Suppressor macrophage (primary cell): ENCODE measurements at places on chromosomes 6 and 20.

- DNase-seq, result no peak
Observed at GRCh38 chr20:47253872-47254271, 102.6 kb downstream of the ZMYND8 start.

- DNase-seq, result no peak
Observed at GRCh38 chr20:49148601-49149000, 39.5 kb downstream of the STAU1 start.

DNA sequence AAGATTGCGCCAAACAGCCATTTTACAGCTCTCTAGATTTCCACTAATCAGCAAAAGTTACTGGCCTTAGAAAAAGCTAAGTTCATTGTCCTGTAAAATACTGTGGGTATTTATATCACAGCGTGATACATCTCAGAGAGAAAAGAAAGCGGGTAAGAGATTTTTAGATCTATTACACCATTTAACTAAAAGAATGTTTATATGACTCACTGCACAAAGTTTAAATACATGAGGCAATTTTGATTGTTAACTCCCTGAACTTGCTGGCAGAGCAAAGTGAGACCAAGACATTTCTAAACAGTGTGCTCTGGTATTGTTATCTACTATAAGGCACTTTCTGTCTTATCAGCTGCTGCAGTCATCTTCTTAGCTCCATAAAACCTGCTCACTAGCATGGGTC lies 314.3 kb downstream of the EPHA7 start:
- no peak for DNase-seq

GRCh38 chr6:11092668-11093375 lies 812 bp upstream of the SMIM13 start:
- DNase-seq, result no peak

DNA sequence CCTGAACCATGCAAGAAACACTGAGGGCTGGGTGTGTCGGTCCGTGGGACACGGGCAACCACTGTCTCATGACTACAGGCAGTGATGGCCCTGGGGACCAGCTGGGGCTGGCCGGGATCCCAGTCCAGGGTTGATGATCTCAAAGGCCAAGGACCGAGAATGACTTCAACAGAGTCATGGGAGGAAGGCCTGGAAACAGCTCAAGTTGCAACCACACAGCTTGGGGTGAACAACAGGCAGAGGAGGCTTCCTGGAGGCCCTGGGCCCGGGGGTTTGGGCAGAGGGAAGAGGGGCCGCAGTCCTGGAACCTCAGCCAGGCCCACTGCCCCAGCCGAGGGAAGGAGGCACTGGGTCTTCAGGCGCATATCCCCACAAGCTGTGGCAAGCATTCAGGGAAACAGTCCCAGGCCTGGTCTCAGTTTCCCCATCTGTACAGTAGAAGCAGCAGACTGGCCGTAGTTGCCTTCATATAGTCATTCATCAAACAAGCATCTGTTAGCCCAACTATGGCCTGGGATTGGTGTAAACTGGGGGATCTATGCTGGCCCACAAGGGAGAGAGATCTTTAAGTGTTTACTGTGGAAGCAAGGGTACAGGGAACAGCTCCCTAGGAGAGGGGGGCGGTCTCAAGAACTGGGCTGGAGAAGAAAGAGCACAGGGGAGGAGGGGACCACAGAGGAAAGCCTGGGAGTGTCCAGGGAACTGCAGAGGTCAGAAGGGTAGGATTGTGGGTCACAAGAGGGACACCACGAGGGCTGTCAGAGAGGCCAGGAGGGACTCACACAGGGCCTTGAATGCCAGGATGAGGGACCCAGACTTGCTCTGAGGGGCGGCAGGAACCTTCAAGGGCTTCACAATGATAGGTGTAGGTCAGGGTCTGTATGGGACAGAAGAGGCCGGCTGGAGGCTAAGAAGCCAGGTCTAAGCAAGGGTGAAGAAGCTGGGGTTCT lies 2.1 kb downstream of the MYL9 start:
- DNase-seq, result peak; percentile 64

GRCh38 chr6:92292067-92292466 lies 1127.3 kb downstream of the EPHA7 start:
- DNase-seq, result no peak

DNA sequence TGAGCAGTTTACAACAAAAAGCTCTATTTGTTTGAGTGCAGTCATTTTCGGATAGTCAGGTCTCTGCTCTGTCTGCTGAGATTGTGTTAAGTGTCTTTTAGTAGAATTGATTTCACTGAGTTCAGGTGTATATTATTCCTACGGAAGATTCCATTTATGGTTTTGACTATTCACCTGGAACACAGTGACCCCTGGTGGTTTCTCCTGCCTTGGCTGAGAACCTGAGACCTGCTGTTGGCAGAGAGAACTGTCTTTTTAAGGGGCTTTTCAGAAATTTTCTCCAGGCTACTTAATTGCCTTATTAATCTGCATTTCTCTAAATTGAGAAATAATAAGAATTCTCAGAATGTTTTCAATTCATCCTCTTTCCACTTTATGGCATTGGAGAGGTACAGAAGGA lies 508.0 kb downstream of the TBC1D32 start:
- DNase-seq, result peak; percentile 12

GRCh38 chr6:153959276-153959675 lies 79.8 kb upstream of the OPRM1 start:
- DNase-seq, result peak; percentile 36

GRCh38 chr6:143594647-143595046 lies 83.1 kb upstream of the PHACTR2 start:
- DNase-seq, result no peak

- DNase-seq, result no peak
Observed at GRCh38 chr6:66307490-66307889, 600.5 kb upstream of the EYS start.

DNA sequence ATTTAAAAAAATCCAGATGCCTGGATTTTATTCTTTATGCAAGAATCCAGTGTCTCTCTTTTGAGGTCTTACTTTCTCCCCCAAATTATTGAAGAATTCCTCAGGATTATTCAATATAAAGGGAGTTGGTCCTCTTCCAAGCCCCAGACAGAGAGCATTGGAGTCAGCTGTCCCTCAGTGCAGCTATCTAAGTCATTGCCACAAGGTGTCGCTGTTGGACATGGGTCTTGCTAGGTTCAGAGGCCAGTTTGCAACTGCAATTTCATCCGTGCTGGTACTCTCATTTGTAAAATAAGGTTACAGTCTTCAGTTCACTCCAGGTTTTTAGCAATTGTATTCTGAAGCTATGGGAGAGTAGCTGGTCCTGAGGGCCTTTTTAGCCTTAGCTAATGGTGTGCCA lies 27.8 kb downstream of the CCN2 start:
- peak; percentile 71 for DNase-seq

DNA sequence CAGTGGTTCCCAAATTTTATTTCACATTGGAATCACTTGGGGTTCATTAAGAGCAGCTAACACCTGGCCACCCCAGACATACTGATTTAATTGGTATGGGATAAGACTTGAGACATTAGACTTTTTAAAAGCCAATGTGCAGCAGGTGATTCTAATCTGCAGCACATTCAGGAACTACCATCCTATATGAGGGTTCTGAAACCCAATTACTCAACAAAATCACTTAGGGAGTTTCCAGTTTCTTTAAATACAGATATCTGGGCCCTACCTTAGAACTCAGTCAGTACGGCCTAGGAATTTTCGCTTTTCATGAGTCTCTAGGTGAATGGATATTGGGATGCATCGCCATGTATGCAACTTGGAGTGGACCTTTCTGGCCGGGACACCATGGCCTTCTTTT lies 24.0 kb upstream of the L3MBTL3 start:
- no peak for DNase-seq
